ENCODE measurements at places on chromosomes 12 and 14.

- DNase-seq = no peak
These were observed 5.6 kb downstream of the ATP5MC2 start for GRCh38 chr12:53670308-53670707.

GRCh38 chr12:20099395-20100183 lies 268.7 kb upstream of the PDE3A start:
- peak; percentile 40 for DNase-seq

- DNase-seq = peak; percentile 93
These were observed 13.5 kb upstream of the TNFAIP2 start for GRCh38 chr14:103109535-103110441.

- DNase-seq = no peak
These were observed 4.2 kb upstream of the C1QL4 start for GRCh38 chr12:49340971-49341776.

- no peak for DNase-seq
These were observed 59.3 kb upstream of the KCNA5 start for GRCh38 chr12:4984344-4984743.
